Smooth muscle cell of the brain vasculature (primary cell): ENCODE measurements at places on chromosomes 2 and 18.

GRCh38 chr2:179261151-179261825 is 3.3 kb downstream of the SESTD1 start:
- DNase-seq: no peak

DNA sequence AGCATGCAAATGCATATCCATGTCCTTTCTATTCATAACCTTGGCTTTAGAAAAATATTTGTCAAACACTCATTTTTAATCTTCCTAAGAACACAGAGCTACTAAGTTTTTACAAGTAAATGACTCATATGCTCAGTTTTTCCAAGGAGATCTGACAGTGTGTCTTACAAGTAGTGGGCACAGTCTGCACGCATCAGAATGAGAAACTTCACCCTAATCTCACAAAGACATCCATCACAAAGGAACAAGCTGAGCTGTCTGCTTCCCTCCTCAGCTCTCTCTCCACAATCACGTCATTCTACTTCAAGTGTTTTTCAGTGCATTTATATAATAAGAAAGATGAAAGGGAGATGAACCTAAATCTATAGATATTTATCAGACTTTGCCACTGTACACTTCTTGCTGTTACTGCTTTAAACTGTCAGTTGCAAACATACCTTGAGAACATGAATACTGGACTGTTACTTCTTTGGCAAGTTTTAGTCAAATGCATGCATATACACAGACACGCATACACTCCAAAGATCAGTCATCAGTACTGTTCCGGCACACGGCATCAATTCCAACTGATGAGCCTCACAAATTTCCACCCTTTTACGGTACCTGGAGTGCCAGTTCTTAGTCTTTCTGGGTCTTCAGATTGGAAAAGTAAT is 75.7 kb downstream of the RBMS1 start:
- DNase-seq: no peak

GRCh38 chr2:165120740-165121467 is 82.9 kb downstream of the SCN3A start:
- DNase-seq: no peak

DNA sequence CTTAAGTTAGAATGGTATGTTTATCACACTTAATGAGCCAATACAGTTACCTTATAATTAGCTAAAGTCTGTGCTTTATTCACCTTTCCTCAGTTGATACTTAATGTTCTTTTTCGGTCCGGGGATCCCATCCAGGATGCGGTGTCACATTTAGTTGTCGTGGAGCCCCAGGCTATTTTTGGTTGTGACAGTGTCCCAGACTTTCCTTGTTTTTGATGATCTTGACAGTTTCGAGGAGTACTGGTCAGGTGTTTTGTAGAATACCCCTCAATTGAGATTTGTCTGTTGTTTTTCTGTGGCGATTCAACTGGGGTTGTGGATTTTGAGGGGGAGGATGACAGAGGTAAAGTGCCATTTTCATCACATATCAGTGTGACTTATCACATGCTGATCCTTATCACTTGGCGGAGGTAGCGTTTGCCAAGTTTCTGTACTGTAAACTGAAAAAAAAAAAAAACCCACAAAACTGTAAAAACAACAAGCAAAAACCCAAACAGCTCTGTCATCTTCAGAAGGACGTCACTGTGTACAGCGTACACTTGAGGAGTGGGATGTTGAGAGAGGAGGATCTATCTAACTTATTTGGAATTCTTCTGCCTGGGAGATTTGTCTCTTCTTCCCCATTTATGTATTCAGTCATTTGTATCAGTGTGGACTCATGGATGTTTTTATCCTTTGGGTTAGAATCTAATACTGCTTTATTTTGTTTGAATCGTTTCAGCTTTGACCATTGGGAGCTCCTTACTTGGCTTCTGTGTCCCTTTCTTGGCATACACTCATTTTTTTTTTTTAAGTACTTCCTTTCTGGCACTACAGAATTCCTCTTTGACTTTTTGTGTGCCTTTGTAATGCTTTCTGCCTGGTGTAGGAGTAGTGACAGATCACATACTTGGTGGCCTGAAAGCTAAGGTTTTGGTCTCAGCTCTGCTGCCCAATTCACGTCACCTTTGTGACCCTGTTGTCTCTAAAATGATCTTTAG is 68.1 kb downstream of the FMNL2 start:
- no peak for DNase-seq

DNA sequence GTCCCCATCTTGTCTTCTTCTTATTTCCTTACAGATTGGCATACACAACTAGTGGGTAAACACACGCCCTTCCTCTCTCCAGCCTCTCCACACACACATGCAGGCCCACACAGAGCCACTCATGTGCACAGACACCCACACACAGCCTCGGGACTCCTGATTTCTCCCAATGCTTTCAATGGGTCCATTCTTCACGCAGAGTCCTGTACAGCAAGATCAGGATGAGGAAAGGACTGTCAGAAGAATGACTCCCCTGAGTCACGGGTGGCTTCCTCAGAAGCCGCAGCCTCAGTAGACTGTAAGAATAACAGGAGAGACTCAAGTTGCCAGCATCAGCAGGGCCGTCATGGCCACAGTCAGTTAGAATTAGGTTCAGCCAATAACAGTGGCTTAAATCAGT is 109.1 kb upstream of the GLI2 start:
- no peak for DNase-seq

DNA sequence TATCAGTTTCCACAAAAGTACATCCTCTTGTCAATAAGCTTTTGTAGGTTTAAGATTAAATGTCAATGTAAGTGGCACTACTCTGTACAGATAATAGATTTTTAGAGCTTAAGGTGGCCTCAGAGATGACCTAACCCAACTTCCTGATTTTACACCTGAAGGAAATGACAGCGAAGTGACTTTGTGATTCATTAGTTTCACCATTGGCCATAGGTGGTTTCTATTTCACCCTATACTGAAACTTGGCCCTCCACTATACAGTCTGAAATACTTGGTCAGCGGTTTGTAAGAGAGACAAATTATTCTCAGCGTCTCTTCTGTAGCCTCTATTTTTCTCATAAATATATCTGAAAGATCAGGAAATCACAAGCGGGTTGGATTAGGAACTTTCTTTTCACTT is 330.4 kb upstream of the FAM98A start:
- DNase-seq: no peak

DNA sequence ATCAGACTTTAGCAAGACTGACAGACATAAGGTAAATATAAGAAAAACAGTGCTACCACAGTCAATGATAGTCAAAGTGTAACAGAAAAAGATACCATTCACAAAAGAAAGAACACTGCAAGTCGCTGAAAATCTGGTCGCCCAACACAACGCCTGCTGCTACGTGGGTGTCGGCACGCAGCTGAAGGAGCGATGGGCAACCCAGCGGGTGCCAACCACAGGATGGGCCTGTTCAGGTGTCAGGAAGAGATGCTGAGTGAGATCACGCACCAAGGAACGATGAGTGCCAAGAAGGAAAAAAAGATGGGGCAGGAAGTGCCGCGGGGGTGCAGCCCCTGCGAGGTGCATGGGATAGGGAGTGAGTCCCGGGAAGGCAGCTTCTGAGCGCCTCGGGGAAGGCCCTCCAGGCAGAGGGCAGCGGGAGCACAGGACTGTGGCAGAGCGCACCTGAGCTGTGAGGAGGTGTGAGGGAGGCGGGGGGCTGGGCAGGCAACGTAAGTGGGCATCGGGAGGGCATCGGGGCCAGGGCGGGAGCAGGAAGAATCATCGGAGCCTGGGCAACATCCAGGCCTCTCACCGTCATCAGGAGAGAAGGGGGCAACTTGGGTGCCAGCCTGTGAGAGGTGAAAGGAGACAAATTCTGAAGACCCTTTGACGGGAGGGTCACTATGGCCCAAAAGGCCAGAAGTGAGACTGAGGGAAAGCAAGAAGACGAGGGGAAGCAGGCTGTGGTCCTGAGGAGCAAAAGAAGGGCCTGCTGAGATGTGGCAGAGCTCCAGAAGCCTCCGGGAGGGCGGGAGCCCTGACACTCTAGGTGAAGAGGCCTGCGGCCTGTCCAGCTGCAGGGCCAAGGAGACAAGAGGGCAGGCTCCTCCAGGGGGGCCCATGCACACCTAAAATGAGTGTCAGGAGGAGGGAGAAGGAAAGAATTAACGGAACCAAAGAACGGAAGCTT is 14.8 kb upstream of the MTERF4 start:
- no peak for DNase-seq

DNA sequence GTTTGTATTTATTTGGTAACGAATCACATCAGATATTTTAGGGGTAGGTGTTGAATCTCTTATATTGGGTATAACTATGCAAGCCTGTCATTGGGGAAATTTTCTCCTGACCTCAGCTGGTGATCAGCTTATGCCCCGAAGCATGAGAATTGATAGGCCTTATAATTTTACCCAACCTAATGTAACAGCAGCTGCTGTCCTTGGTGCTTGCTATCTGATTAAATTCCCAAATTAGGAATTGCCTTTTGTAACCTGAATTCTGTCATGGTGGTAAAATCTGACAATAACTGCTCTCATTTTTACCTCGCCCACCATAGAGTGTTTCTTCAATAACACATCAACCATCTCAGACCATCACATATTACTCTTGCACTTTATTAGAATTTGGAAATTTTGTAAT is 1542.6 kb upstream of the PIK3C3 start:
- DNase-seq: no peak
